NCI-H345 (cell line): ENCODE measurements at places on chromosomes 1 and 21.

DNA sequence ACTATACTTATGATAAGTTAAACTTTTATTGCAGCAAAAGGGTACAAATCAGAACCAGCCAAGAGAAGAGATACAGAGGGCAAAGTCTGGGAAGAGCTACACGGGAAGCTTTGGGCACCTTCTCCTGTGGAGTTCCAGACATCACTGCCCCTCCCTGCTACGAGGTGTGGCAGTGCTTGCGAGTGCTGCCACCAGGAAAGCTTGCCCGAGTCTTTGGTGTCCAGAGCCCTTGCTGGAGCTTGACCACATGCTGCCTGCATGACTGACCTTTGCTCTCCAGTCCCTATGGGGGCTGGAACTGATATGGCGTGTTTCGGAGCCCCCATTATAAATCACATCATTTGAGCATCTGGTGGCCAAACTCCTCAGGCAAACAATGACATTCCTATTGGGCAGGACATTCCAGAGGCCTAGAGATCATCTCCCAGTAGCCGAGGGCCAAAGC lies 23.4 kb downstream of the PLEKHO1 start:
- DNase-seq = no peak

DNA sequence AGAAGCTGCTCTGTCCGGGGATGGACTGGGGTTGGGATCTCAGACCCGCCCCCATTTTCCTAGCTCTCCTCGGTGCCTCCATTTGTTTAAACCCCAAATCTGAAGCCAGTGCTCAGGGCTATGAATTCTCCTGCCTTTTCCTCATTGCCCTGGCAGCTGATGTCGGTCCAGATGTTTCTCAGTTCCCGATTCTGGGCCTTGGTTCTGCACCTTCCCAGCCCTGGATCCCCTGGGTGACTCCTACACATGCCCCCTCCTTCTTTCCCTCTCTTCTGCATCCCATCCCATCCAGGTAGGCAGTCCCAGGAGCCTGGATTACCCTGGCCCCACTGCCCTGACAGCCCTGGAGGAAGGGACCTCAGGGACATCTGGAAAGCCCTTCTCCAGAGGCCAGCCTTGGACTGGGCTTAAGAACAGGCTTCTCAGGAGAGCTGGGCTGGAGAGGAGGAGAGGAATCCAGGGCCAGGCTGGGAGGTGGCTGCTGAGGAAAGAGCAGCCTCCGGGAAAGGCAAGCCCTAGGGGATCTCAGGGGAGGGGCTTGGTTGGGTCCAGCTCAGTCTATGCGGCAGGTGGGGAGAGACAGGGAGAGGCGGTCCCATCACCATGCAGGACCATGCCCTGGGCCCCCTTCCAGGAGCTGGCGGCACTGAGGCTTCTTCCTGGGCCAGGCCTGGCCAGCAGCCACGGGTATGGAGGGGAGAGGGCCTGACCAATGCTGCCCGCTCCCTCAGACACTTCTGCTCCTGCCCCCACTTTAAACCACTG lies 6.8 kb upstream of the EPS8L3 start:
- no peak for DNase-seq

GRCh38 chr1:234286206-234286605 lies 87.0 kb upstream of the COA6 start:
- no peak for DNase-seq

DNA sequence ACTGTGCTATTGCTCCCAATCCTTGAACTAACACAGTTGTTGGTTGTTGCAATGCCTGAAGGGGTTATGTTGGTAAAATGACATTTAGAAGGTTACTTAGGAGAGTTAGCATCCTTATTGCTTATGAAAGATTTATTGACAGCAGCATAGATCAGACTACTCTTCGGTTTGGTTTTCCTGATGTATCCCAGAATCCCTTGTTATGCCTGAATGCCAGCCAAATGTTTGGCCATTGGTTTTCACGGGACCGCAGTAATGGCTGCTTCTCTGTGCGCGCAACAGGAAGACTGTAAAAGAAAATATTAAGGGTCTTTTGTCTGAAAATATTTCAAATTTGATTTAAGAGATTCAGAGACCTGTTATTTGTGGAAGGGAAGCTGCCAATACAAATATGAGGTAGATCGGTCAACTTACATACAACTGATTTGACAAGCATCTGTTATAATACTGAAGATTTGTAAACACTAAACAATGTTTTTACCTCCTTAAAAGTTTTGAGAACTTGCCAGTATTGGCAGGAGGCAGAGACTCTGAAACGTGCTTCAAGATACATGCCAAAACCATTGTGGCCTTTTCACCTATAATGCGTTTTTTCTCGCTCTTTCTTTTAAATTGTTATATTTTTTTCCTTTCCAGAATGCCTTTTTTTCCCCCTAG lies 8.3 kb downstream of the NFIA start:
- no peak for DNase-seq

DNA sequence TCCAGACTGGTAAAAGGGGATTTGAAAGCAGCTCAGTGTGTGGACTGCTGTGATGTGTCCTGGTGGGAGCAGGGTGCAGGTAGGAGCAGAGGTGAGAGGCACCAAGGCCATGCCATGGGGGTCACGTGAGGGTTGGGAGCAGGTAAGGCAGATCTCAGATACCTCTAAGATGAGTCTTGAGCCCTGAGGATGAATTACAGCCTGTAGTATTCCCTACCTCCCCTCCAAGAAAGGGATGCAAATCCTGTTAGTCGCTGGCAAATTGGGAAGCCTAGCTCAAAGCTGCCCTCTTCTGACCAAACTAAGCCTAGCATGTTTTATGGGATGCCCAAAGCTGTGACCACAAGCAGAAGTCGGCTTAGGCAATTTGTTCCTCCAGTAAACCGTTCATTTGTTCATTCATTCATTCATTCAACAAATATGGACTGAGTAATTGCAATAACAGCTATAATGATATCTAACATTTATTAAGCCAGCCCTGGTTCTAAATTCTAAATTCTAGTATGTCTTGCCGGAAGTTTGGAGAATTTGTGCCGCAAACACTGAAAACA lies 3.9 kb upstream of the NUAK2 start:
- DNase-seq = peak; percentile 66

- DNase-seq = no peak
Measured at GRCh38 chr1:205189131-205189530, 22.4 kb downstream of the DSTYK start.

GRCh38 chr1:109242387-109242786 lies 7.0 kb upstream of the CELSR2 start:
- DNase-seq = no peak

- no peak for DNase-seq
Measured at GRCh38 chr1:148385371-148386030, 97.6 kb downstream of the PPIAL4G start.

- no peak for DNase-seq
Measured at GRCh38 chr1:76640092-76640491, 227.2 kb upstream of the ST6GALNAC5 start.

GRCh38 chr1:167689567-167689920 lies 32.2 kb upstream of the MPZL1 start:
- DNase-seq = no peak

DNA sequence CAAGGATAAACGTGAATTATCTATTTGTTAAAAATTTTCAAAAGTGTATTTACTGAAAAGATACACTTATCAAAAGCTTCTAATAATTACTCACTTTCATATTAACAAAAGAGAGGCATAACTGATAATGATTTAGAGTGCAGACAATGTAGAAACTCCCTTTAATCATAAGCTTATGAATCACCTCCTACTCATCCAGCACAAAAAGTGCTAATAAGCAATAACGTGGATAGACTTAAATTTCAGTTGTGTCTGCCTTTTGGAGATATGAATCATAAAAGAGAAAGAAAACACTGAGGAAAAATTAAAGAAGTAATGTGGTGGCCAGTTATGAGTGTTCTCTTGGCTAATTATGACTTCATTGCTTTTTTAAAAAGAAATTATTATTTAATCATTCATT lies 827.6 kb upstream of the B3GALT2 start:
- no peak for DNase-seq

GRCh38 chr1:225021037-225021436 lies 91.6 kb downstream of the DNAH14 start:
- no peak for DNase-seq

- no peak for DNase-seq
Measured at GRCh38 chr1:70008660-70009059, 196.7 kb downstream of the LRRC40 start.

DNA sequence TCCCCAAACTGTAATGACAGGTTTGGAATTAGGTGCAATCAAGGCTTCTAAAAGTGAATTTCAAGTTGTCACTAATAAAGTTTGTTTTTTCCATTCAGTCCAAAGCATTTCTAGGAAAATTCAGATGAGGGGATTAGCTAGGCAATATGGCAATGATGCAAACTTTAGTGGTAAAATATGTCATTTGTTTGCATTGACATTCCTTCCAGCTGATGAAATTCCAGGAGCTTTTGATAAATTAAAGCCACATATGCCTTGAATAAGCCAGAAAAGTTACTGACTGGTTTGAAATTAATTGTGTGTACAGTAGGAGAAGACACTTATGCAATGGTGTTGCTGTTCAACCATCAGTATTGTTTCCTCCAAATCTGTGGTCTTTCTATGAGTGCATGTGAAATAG lies 57.8 kb downstream of the MROH9 start:
- no peak for DNase-seq
